Endothelial cell (in vitro differentiated cells): ENCODE measurements at places on chromosomes 5 and 9. TPM values are rescaled to one million over a fixed set of nuclear protein-coding genes. Genes with fewer than 3 reads are reported as not detected.

DNA sequence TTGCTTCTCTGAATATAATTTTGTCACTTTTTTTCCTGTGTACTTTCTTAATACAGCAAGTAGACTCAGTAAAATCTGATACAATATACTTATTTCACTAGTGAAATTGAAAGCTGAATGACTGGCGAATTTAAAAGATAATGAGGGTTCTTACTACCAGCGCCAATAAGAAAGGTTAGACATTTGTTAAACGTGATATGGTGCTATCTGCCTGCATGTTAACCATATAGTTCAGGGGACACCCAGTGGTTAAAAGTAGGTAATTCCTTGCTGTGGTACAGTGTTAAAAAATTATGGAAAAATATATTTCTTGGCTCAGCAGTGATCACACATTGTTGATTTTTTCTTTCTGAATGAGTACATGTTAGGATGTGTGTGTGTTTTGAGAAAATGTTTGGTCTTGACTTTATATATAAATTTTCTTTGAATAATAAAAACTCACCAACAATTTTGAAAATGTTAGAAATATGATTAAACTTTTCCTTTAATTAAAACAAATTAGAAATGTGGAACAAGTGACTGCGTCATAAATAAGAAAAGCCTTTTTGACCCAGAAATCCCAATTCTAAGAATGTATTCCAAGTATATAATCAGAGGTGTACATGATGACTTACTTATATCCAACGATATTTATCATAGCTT lies 25.8 kb downstream of the CAST start:
- H3K27me3 ChIP-seq, result no peaks in the 10 kb centered on the region
- no peaks in the 10 kb centered on the region for H3K36me3 ChIP-seq
- no peaks in the 10 kb centered on the region for H3K4me1 ChIP-seq
- DNase-seq, result no peak
- H3K27ac ChIP-seq, result no peak overlapping the region

Gene ZCCHC10
- total RNA-seq, result 33.0 TPM

DNA sequence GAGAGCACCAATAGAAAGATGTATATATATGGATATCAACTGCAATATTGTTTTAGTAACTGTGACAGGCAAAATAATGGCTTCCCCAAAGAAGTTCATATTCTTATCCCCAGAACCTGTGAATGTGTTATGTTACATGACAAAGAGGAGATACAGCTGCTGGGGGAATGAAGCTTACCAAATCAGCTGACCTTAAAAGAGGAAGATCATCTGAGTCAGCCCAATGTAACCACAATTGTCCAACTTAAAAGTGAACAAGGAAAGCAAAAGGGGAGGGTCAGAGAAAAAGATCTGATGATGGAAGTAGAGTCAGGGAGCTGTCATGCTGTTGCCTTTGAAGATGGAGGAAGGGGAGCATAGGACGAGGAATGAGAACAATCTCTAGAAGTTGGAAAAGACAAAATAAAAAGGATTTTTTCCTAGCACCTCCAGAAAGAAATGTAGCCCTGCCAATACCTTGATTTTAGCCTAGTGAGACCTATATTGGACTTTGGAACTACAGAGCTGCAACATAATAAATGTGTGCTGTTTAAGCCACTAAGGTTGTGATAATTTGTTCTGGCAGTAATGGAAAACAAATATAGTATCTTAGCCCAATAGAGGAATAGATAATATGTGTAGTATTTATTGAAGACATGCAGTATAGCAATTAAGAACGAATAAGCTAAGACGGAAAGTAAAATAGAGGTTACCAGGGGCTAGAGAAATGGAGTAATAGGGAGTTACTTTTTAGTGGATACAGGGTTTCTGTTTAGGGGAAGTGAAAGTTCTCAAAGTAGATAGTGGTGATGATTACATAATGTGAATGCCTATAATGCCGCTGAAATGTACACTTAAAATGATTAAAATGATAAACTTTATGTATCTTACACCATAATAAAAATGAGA lies 115.9 kb downstream of the PIK3R1 start:
- H3K27ac ChIP-seq, result no peak overlapping the region
- H3K27me3 ChIP-seq, result no peaks in the 10 kb centered on the region
- DNase-seq, result no peak
- H3K4me1 ChIP-seq, result peaks cover 2% of the 10 kb centered on the region

GRCh38 chr9:37329576-37329975 lies 92.9 kb upstream of the GRHPR start:
- no peak overlapping the region for H3K27ac ChIP-seq
- H3K36me3 ChIP-seq, result no peaks in the 10 kb centered on the region
- no peaks in the 10 kb centered on the region for H3K27me3 ChIP-seq
- H3K4me3 ChIP-seq, result no peak overlapping the region
- no peak for DNase-seq

Gene ANKRD31
- 0.05 TPM for total RNA-seq

DNA sequence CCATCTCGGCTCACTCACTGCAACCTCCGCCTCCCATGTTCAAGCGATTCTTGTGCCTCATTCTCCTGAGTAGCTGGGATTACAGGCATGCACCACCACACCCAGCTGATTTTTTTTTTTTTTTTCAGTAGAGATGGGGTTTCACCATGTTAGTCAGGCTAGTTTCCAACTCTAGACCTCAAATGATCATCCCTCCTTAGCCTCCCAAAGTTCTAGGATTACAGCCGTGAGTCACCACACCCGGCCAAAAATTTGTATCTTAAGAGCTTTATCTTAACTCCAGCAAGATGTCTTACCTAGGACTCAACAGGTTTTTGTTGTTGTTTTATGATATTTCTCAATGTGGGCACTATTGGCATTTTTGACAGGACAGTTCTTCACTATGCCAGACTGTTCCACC lies 27.9 kb downstream of the LYRM7 start:
- H3K36me3 ChIP-seq, result no peaks in the 10 kb centered on the region
- no peak overlapping the region for H3K27ac ChIP-seq
- no peak for DNase-seq
- H3K4me1 ChIP-seq, result no peaks in the 10 kb centered on the region
- H3K4me3 ChIP-seq, result no peak overlapping the region

DNA sequence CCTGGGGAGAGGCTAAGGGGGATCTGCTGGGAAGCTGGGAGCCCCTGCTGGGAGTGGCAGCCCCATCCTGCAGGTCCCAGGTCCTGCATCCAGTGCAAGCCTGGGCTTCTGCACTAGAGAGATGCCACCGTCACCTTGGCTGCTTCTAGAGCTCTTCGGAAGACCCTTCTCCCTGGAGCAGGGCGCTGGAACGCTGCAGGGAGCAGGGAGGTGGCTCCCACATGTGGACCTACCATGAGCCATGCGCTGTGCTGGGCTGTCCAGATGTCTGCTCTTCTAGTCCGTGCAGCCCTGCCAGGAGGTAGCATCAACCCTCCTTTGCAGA lies 90.9 kb upstream of the PHYKPL start:
- DNase-seq, result no peak
- peaks cover 7% of the 10 kb centered on the region for H3K27me3 ChIP-seq
- H3K4me1 ChIP-seq, result peaks cover 15% of the 10 kb centered on the region
- no peak overlapping the region for H3K27ac ChIP-seq
- no peaks in the 10 kb centered on the region for H3K36me3 ChIP-seq

GRCh38 chr5:164203581-164204225 lies 698.3 kb downstream of the MAT2B start:
- H3K4me3 ChIP-seq, result no peak overlapping the region
- H3K27ac ChIP-seq, result no peak overlapping the region
- no peaks in the 10 kb centered on the region for H3K36me3 ChIP-seq
- H3K27me3 ChIP-seq, result no peaks in the 10 kb centered on the region

GRCh38 chr9:4959031-4959430 lies 26.0 kb upstream of the JAK2 start:
- no peak overlapping the region for H3K4me3 ChIP-seq
- H3K36me3 ChIP-seq, result no peaks in the 10 kb centered on the region
- no peaks in the 10 kb centered on the region for H3K27me3 ChIP-seq
- H3K4me1 ChIP-seq, result no peaks in the 10 kb centered on the region
- H3K27ac ChIP-seq, result no peak overlapping the region
- no peak for DNase-seq

- H3K27me3 ChIP-seq, result peaks cover 5% of the 10 kb centered on the region
- peak overlapping the region; percentile 59 for H3K4me3 ChIP-seq
- no peak overlapping the region for H3K27ac ChIP-seq
- H3K4me1 ChIP-seq, result peaks cover 12% of the 10 kb centered on the region
- no peak for DNase-seq
These were observed 32.3 kb downstream of the ERP44 start for GRCh38 chr9:100066539-100066938.

DNA sequence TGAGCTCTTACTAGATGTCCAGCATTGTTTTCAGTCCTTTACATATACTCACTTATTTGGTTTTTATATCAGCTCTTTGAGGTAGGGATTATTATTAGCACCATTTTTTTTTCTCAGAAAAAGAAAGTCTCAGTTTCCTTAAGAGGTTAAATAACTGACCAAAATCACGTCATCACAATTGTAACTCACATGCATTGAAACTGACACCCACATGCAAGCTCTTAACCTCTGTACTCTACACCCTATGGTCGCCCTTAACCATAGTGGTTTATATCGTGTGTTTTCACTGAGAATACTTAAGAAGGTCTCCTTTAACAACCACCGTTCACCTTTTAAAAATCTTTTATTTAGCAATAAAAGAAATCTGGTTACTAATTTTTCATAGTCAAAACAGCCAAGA lies 61.0 kb downstream of the PRDM6 start:
- no peaks in the 10 kb centered on the region for H3K27me3 ChIP-seq
- no peak overlapping the region for H3K4me3 ChIP-seq
- no peaks in the 10 kb centered on the region for H3K36me3 ChIP-seq
- no peaks in the 10 kb centered on the region for H3K4me1 ChIP-seq
- DNase-seq, result no peak

Gene KCNIP1
- 6.1 TPM for total RNA-seq

Gene SPATA31A3
- not detected for total RNA-seq
